ENCODE measurements at places on chromosomes 1 and 21.
A peak's percentile ranks its signal among the peaks of the same experiment; 100 is the strongest.

DNA sequence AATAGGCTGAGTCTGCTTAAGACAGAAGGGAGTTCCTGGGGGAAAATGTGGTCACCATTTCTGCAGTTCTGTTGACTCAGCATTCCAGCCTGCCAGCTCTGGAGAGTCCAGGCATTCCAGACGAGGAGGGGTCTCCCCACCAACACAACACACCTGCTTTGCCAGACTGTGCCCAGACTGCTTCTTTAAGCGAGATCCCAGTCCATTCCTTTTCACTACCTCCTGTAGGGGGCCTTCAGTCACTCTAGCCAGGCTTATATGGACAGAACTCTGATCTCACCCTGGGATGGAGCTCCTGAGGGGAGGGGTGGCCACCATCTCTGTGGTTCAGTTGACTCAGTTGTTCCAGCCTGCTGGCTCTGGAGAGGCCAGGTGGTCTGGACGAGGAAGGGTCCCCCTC lies 48.5 kb downstream of the UBE2U start:
- DNase-seq, result no peak

DNA sequence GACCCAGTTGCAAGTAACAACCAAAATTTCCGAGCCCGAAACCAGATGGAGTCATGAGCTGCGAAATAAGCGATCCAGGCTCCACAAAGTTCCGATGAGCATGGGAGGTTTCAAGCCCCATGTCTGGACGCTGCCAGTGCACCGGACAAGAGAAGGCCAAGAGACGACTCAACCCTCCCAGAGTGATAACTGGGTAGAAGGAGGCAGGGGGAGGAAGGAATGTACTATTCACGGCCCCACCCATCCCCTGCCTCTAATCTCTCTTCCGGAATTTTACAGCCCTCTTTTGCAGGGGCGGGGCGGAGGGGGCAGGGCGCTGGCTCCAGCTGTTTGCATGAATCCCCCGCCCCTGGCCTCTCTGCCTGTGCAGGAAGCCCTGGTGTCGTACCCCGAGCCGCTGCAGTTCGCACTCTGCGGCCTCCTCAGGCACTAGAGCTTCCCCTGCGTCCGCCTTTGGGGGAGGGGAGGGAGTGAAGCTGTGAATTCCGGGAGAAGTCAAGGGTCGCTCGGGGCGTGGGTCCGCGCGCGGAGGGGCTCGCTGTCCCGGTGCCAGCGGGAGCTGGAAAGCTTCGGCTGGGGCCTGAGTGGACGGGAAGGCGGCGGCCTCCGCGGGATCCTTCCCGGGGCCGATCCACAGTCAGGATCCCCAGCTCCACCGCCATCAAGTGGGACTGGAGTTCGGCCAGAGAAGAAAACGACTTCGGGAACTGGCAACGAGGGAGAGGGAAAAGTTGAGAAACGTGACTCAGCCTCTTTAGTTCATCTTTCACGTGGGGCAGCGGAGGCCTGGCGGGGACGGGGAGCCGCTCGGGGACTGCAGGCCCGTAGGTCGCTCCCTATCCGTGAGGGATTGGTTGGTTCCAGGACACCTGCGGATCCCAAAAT lies 6.3 kb upstream of the PTP4A2 start:
- peak; percentile 64 for DNase-seq

- no peak for DNase-seq
Observed at GRCh38 chr1:109392788-109393616, 4.7 kb downstream of the SORT1 start.

DNA sequence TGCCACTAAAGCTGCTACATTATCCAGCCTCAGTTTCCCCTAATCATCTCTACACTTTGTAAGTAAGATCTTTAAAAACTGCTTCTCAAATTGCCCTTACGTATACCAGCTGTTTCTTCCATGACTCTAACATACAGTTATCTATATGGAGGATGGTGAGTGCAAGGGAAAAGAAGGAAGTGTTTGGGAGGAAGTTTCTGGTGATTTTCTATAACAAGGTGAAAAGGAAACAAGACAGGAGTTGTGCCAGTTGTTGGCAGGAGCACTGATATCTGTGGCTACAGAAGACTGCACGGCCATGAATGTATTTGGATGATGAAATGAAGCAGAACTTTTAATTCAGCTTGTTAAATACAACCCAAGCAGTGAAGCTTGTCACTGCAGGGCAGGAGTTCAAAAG lies 32.3 kb upstream of the NHLH2 start:
- DNase-seq, result no peak

GRCh38 chr1:205530116-205530515 lies 25.6 kb downstream of the CDK18 start:
- DNase-seq, result no peak

DNA sequence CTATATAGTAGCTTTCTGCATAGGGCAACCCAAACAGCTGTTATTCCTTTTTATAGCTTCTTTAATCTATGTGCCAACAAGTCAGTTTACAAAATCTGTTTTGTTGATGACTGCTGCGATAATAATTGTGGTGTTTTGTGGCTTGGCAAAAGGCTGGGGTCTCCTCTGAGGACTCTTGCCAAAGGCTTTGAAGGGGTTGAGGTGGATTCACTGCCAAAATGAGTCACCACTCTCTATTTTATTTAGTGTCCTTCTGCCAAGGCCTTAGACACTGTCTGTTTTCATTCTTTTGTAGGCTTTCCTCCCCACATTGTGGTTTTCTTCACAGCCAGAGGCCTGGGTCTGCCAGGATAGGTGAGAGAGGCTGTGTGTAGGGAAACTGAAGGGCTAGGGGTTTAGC lies 161.8 kb downstream of the NFIA start:
- no peak for DNase-seq

GRCh38 chr1:42052072-42052699 lies 101.0 kb upstream of the GUCA2B start:
- no peak for DNase-seq
